Activated T-helper 1 cell treated with Interleukin-2 at 50 U/mL for 16 hours (primary cell): ENCODE measurements at places on chromosomes 16 and 17.
A peak's percentile ranks its signal among the peaks of the same experiment; 100 is the strongest.

GRCh38 chr16:4850211-4850610 is 2.9 kb downstream of the UBN1 start:
- DNase-seq, result no peak

DNA sequence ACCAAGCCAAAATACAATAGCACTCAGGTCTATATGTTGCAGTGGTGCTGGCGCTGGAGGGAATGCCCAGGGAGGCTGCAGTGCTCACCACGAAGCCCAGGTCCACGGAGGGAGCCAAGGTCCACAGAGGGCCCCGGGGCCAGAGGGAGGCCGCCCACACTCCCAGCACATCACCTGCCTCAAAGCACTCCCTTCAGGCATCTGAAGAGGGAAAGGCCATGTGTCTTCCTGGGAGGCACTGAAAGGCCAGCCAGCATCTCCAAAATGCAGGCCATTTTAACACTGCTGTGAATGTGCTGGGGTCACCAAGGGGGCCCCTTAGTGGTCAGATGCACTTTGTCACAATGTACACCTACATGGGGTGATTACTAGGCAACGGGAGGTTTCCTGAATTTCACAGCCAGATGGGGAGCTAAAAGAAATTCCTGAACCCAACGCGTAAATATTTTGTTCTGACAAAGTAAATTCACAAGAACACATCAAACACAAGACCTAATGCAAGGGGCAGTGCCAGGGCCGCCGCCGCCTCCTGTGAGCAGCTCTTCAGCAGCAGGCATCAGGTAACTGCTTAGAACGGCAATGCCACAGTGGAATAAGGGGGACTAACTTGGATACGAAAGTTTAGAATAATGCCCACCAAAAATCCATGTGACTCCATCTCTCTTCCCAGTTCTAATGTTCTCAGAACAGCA is 42.8 kb downstream of the USP22 start:
- DNase-seq, result no peak

DNA sequence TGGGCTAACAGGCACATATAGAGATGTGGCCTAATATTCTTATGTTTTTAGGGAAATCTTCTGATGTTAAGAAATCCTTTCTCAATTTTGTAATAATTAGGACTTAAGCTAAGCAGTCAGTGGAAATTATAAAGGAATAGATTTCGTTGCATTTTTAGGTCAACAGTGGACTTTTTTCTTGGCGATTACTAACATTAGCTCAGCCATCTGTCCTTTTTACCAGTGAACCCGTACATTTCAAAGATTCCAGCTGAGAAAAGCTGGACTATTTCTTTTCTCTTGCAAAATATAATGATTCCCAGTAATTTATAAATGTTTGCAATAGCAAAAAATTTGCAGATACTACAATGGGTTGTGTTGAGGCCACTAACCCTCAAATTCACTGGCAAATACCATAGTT is 54.9 kb upstream of the CA10 start:
- DNase-seq, result no peak

DNA sequence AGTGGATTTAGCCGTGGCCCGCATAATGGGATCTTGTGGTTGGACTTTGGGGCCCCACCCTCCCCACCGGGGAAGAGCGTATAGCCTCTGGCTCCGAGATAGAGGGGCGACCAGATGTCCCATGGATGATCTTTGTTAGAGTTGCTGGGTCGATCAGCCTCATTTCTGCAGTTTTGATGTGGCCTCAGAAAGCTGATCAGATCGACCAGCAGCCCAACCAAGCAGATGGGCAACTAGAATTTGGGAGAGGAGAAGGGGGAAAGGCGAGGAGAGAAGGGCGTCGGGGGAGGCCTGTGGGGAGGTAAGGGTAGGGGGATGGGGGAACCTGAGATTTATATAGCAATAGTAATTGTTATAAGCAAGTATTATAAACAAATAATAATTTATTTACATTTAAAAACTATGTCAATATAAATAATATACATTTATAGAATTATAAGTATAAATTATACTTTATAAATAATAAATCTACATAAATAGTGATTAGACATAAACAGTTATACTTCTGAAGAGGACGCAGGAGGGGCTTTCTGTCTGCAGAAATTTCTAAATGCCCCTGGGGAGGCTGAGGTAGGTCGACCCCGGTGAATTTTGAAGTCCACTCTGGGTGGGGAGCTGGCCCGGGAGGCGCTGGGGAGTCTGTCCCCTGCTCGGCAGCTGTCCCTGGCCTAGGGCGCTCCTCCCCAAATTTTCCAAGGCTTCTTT is 136.3 kb downstream of the KCNJ12 start:
- DNase-seq, result no peak

DNA sequence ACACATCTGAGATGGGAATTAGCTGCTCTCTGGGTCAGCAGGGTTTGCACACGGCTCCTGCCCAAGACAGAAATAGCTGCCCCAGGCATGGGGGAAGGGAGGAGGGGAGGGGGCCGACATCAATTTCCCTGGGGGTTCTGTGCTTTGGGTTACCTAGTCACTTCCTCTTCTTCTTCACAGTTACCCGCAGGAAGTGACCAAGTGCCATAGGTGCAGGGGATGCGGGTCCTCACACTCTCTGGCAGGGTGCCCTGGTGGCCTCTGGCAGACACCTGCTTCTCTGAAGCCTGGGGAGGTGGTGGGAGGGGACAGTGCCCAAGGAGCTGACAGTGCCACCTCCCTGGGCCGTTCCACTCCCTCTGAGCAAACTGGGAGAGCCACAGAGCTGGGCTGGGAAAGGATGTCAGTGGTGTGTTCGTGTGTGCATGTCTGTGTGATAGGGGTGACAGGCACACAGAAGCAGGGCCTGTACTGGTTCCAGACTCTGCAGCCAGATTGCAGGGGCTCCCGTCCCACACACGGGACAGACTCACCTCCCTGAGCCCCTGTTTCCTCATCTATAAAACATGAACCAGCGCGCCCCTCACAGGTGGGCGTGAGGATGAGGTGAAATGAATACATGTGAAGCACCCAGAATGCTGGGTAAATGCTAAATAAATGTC is 18.2 kb downstream of the SCN4A start:
- peak; percentile 16 for DNase-seq

- no peak for DNase-seq
Measured at GRCh38 chr16:55657616-55658015, 1.8 kb downstream of the SLC6A2 start.

DNA sequence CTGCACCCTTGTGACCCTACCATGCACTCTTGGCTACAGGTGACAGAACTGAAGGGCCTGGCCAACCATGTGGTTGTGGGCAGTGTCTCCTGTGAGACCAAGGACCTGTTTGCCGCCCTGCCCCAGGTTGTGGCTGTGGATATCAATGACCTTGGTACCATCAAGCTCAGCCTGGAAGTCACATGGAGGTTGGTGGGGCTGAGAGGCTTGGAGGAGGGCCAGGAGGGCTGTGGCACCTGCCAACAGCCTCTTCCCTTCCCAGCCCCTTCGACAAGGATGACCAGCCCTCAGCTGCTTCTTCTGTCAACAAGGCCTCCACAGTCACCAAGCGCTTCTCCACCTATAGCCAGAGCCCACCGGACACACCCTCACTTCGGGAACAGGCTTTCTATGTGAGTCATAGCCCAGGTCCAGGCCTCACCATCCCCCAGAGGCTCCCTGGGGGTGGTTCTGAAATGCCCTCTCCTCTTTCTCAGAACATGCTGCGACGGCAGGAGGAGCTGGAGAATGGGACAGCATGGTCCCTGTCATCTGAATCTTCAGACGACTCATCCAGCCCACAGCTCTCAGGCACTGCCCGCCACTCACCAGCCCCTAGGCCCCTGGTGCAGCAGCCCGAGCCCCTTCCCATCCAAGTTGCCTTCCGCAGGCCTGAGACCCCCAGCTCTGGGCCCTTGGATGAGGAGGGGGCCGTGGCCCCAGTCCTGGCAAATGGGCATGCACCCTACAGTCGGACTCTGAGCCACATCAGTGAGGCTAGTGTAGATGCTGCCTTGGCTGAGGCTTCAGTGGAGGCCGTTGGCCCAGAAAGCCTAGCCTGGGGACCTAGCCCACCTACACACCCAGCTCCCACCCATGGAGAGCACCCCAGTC is 13.0 kb downstream of the RIPOR1 start:
- no peak for DNase-seq

DNA sequence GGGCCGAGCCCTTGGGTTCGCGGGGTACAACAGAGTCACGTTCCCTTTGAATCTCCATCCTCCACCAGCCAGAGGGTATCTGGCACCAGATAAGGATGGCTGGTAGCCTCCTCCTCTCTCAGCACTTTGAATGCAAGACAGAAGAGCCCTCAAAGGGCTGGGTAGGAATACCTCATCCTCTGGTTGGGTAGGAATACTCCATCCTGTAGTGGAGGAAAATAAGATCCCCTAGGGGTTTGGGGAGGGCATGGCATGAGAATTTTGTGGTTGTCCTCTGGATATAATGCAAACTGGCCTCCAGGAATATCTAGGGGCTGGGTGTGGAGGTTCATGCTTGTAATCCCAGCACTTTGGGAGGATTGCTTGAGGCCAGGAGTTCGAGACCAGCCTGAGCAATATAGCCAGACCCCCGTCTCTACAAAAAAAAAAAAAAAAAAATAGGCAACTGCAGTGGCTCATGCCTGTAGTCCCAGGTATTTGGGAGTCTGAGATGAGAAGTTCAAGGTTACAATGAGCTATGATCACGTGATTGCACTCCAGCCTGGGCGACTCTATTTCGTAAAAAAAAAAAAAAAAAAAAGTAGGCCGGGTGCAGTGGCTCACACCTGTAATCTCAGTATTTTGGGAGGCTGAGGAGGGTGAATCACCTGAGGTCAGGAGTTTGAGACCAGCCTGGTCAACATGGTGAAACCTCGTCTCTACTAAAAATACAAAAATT is 2.7 kb downstream of the IGFBP4 start:
- no peak for DNase-seq

DNA sequence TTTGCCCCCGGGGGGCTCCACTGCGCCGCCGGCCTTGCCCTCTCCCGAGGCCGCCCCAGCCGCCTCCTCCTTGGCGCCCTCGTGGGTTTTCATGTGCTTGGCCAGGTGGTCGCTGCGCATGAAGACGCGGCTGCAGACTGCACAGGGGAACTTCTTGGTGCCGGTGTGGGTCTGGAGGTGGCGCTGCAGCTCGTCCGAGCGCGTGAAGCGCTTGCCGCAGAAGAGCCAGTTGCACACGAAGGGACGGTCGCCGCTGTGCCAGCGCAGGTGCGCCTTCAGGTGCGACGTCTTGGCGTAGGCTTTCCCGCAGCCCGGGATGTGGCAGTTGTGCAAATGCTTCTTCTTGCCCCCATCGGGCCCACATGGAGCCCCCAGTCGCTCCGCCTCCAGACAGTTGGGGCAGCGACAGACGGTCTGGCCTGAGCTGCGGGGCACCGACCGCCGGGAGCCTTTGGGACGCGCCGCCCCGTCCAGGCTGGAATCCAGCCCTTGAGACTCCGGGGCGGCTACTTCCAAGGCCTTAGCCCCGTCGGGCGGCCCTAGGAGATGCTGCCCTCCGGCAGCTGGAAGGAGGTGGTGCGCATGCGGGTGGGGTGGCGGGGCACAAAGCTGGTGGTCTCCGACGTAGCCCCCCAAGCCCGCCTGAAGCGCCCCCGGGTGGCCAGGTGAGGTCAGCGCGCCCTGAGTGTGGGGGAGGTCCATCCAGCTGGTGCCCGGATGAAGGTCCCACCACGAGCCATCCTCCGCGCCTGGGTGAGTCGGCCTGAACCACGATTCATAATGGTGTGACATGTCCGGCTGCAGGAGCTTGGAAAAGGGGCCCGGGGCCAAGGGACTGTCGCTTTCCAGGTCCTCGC is 3.4 kb downstream of the SP6 start:
- no peak for DNase-seq

GRCh38 chr16:57732037-57732436 is 3.5 kb upstream of the KATNB1 start:
- DNase-seq, result no peak

- no peak for DNase-seq
Measured at GRCh38 chr16:16048904-16049582, 99.6 kb downstream of the ABCC1 start.

DNA sequence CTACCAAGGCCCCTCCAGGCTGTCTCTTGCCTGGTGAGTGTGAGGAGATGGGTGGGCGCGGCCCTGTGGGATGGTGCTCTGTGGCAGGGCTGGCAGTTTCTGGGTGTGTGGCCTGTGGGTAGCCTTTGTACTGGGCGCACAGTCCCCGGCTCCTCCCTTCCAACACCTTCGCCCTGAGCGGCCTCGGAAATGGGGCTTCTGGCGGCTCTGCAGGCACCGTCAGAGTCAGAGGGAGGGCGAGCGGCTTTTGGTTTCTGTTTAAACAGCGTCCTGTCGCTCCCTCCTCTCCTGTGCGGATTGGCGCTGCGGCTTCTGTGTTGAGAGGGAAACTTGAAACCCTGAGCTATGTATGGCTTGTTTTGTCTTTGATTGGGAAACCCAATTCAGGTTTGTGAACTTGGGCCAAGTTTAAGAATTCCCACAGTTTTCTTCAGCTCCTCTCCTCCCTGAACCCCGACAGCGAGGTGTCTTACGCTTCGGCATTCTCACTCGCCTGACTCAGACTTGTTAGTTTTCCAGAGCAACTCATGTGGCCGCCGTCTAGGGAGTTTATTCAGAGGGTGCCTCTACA is 8.3 kb upstream of the ZNF750 start:
- DNase-seq, result peak; percentile 23

DNA sequence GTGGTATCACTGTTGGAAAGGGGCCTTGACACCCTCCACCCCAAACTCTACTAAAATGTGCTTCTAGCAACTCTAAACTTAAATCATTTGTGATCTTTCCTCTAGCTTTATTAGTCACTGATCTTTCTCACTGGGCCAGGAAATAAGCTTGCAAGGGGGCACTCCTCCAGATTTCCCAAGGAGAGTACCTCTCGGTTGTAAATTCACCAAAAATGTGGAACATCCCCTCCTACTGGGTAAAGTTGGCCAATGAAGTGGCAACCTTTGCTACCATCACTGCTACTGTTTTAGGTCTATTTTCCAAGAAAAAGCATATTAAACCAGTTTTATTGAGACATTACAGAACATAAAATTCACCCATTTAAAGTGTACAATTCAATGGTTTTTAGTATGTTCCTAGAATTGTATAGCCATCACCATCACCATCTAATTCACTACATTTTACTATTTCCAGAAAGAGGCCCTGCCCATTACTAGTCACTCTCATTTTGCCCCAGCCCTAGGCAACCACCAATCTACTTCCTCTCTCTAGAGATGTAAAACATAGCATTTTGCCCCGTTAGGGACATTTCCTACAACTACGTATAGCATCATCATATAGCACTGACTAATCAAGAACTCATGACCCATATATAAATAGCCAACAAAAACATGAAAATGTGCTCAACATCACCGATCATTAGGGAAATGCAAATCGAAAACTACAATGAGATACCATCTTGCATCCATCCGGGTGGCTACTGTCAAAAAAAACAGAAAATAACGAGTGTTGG is 44.6 kb upstream of the ADCY9 start:
- no peak for DNase-seq

GRCh38 chr17:4161192-4161966 is 18.4 kb downstream of the CYB5D2 start:
- DNase-seq, result no peak
